ENCODE measurements at places on chromosomes 11 and 22. TPM values are rescaled to one million over a fixed set of nuclear protein-coding genes. Genes with fewer than 3 reads are reported as not detected.

The OR8A1 gene
- total RNA-seq, result not detected

GRCh38 chr22:34765115-34765514, 300.8 kb upstream of the ISX start:
- no peak for DNase-seq

The MS4A15 gene
- total RNA-seq, result not detected

The PANX3 gene
- total RNA-seq, result not detected

- peak; percentile 36 for DNase-seq
Observed at GRCh38 chr11:112455791-112456190, 195.1 kb upstream of the PLET1 start.

DNA sequence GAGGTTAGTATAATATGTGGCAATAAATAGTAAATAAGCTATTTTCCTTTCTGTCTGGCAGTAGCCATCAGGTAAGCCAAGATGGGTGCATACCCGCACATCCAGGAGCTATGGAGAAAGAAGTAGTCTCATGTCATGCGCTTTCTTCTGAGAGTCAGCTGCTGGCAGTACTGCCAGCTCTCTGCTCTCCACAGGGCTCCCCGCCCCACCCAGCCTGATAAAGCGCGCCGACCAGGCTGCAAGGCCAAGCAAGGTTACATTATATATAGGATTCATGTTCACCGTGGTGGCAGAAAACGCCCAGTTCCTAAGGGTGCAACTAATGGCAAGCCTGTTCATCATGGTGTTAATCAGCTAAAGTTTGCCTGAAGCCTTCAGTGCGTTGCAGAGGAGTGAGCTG, 126.2 kb downstream of the ATG16L2 start:
- no peak for DNase-seq

The CYB5R2 gene
- 4.2 TPM for total RNA-seq

The NCAPD3 gene
- total RNA-seq, result 42.6 TPM

GRCh38 chr11:69868871-69869270, 49.7 kb upstream of the FGF3 start:
- DNase-seq, result no peak

DNA sequence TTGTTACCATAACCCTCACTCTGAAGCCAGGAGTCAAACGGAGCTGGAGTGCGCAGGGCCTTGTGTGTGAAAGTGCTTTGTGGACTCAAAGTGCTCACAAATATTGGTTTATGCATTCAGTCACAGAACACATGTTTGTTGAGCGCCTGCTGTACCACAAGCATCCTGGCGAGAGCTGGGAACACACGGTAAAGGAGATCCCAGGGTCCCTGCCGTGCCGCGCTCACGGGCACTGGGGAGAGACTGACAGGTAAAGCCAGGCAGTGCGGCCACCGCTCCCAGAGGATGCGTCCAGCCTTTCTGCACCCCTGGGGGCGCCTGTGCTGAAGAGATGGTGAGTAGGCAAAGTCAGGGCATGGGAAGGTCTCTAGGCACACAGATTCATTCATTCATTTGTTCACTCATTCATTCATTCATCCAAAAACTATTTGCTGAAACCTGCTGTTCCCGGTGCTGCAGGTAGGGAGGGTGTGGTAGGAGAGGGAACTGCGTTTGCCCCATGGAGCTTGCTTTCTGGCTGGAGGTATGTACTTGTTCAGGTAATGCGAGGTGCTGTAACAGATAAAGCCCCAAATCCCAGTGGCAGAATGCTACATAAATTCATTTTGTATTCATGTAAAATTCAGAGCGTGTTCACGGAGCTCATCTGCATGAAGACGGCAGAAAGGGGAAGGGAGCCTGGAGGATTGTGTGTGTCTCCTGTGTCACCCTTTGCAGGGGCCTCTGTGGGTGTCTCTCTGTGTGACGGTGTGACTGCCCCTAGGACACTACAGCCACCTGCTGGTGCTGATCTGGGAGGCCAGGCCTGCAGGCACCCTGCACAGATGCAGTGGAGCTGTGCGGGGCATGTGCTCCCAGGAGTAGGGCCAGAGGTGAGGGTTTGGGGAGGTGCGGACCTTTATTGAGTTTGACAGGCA, 167.0 kb upstream of the B3GAT1 start:
- DNase-seq, result no peak

The OR52I2 gene
- not detected for total RNA-seq

- DNase-seq, result peak; percentile 88
Observed at GRCh38 chr22:27959335-27960090, 40.5 kb upstream of the PITPNB start.

- no peak for DNase-seq
Observed at GRCh38 chr11:115919341-115920091, 415.3 kb upstream of the CADM1 start.

GRCh38 chr11:68011051-68011943, 1.2 kb downstream of the ALDH3B1 start:
- DNase-seq, result no peak

The SIAE gene
- 15.1 TPM for total RNA-seq

GRCh38 chr22:37146051-37146385, 3.7 kb downstream of the IL2RB start:
- no peak for DNase-seq

The SLC5A12 gene
- total RNA-seq, result not detected

DNA sequence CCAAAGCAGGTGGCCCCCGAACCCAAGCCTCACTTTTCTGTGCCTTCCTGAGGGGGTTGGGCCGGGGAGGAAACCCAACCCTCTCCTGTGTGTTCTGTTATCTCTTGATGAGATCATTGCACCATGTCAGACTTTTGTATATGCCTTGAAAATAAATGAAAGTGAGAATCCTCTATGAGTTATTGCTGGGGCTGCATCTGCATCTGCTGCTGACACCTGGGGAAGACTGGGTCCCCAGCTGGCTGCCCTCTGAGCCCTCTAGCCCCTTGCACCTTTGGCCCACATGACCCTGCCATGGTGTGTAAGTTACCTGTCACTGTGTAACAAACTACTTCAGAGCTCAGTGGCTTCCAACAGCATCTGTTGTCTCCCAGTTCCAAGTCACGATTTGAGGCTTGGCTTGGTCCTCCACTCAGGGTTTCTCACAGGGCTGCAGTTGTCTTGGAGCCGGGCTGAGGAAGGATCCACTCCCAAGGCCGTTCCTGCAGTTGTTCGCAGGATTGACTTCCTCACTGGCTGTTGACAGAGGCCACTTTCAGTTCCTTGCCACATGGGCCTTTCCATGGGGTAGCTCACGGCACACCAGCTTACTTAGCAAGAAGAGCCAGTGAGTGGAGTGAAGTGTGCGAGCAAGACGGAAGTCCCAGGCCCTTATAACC, 13.5 kb upstream of the UVRAG start:
- DNase-seq, result no peak

The GP1BB gene
- 1.5 TPM for total RNA-seq

DNA sequence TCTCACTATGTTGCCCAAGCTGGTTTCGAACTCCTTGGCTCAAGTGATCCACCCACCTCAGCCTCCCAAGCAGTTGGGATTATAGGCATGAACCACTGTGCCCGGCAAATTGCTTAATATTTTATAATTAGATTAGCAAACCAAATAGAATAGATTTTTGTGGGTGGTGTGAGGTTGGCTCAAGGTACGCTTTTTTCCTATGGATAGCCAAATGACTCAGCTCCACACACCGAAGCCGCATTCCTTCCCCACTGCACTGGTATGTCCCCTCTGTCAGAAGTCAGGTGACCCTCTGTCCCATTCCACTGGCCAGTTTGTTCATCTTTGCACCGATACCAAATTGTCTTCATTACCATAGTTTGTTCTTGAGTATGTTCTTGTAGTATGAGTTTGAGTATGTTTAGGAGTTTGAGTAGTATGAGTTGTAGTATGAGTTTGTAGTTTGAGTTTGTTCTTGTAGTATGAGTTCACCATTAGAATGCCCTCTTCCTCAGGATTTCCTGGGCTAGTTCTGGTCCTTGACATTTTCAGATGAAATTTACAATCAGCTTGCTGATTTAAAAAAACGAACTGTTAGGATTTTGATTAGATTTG, 19.4 kb downstream of the SUSD2 start:
- peak; percentile 74 for DNase-seq

DNA sequence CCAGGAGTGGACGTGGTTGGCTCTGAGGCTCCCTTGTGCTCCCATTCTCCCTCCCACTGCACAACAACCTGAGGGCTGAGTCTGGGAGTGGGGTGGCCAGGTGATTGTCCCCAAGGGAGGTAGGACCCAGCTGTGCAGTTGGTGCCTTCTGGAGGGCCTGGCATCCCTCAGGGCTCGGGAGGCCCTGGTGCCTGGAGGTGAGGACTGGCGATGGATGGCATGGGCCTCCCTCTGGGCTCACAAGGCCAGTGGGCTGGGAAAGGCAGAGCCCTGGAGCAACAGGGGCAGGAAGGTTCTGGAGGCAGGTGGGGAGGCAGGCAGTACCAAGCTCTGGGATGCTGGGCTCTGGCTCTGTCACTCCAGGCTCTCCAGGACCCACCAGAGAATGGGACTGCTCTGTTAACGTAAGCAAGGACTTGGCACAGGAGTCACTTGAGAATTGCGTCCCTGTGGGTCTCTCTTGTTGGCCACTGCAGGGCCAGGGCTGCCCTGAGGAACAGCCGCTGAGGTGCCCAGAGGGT, 114.2 kb downstream of the KCNQ1OT1 start:
- no peak for DNase-seq

DNA sequence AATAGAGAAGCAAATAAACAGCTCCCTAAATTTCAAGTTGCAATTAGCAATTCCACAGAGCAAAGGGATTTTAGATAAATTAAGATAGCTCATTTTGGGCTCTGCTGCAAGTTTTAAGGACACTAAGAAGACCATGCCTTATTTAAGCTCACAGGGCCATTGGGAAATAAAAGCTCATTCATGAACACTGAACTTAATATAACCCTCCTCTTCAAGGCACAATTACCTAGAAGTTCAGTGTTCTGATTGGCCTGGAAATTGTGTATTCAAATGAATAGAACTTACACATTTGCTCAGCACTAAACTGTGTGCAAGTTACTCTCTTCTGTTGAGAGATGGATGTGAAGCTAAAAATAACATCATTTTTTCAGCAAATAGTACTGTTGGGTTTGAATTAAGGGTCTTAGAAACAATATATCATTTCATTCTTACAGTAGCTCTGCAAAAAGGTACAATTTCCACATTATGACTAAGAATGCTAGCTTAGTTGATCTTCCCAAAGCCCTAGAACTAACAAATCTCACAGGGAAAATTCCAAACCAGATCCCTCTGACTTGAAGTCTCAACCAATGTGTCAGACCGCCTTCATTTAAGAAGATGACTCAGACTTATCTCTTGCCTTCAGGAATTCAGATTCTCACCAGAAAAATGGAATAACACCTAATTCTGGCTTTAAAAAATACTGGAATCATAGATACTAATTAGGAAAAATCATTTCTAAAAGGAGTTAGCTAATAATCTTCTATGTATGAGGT, 87.4 kb upstream of the LRRC55 start:
- DNase-seq, result no peak

GRCh38 chr11:581342-581741, 5.1 kb downstream of the PHRF1 start:
- no peak for DNase-seq

The MYBPC3 gene
- not detected for total RNA-seq

The OR8D4 gene
- total RNA-seq, result not detected

DNA sequence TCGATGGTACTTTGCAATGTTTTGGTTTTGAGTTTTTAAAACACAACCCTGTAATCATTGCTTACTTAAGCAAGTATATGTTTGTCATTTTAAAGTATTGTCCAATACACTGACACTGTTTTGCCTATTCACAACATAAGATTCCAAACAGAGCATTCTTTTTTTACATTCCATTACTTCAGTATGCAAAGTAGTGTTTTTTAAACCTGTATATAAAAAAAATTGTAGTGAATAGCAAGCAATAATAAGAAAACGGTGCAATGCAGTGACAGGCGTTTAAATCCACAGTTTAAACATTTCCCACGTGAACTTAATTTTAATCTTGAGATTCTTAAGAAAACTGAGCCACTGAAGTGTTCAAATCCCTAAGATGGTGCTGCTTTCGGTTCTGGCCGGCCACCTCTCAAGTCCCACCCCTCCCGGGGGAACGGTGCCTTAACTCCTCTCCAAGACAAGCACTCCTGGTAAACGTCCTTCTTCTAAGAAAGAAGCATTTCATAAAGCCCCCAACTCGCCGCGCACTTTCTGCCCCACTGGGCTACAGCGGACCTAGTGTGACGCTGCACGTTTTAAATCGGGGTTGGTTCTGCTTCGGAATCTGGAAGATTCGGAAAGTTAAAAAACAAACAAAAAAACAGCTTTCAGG, 2.9 kb downstream of the PGR start:
- DNase-seq, result peak; percentile 5

The CECR2 gene
- 2.1 TPM for total RNA-seq

GRCh38 chr11:12789054-12789453, 114.8 kb downstream of the TEAD1 start:
- DNase-seq, result no peak

- DNase-seq, result no peak
Observed at GRCh38 chr22:48895831-48896765, 931.6 kb downstream of the BRD1 start.

The LGR4 gene
- 3.1 TPM for total RNA-seq

The OR52H1 gene
- not detected for total RNA-seq

DNA sequence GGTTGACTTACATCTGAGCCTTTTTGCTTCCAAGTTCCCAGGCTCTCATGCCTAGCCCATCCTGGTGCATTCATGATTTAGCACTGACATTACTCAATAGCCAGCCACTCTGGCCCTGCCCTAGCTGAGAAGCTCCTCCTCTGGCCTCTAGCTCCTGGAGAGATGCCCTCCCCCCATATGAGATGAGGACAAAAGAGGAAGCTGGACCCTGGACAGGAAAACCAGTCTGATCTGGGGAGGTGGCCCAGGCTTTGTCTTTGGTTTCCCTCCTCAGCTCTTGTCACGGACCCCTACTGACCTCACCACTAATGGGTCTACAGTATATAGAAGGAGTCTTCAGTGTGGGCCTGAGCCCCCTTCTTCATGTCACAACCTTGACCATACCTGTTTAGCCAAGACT, 3.0 kb downstream of the RHOG start:
- DNase-seq, result no peak

The SMARCB1 gene
- total RNA-seq, result 130 TPM

The RHOD gene
- 10.5 TPM for total RNA-seq

The ASPHD2 gene
- total RNA-seq, result 5.5 TPM

- no peak for DNase-seq
Observed at GRCh38 chr11:94557421-94557820, 9.7 kb upstream of the PIWIL4 start.

- DNase-seq, result no peak
Observed at GRCh38 chr22:36417281-36417686, 29.5 kb upstream of the MYH9 start.

GRCh38 chr11:14927146-14927545, 35.1 kb upstream of the CYP2R1 start:
- no peak for DNase-seq

DNA sequence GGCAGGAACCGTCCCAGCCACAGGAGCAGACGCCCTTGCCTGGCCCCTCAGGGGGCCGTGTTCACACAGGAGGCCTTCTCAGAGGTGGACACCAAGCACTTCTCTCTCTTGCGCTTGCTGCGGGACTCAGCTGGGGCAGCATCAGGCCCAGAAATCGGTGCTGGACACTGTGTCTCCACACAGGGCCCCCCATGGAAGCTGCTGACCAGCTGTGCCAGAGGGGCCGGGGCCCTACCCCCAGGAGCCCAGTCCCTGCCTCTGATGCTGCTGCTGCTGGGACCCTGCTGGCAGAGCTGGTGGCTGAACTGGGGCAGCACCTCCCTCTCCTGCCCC, 4.0 kb downstream of the PLXNB2 start:
- no peak for DNase-seq

The FADS2 gene
- total RNA-seq, result 694 TPM
